Natural killer cell (primary cell): ENCODE measurements at places on chromosomes 7 and 10.

- DNase-seq, result no peak
Observed at GRCh38 chr10:118394301-118395200, 52.4 kb upstream of the FAM204A start.

DNA sequence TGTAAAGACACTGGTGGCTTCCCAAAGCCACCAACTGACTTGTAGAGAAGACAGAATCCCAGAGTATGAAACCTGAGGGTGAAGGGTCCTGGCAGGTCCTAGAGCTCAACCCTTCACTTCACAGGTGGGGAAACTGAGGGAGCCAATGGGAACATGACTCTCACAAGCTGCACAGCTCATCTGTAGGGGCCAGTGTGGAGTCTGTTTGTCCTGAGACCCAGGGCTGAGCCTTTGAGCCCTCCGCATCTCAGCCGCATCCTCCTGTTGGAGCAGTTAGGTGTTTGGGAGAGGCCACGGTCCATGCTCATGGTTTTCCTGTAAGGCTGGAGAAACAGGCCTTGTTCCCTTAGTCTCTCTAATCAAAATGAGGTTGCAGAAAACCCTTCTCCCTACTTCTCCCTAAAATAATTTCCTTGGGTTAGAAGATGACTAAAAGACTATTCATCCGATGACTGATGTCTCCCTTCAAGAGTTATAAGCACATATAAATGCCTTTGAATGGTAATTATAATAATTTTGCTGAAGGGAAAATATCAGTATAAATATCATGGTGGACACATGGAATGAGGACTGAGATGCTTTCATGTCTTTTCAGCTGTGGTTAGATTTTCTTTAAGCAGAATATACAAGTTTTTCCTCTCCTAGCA, 10.3 kb downstream of the HTRA1 start:
- DNase-seq, result no peak

- no peak for DNase-seq
Observed at GRCh38 chr7:11726794-11727155, 105.2 kb downstream of the THSD7A start.

DNA sequence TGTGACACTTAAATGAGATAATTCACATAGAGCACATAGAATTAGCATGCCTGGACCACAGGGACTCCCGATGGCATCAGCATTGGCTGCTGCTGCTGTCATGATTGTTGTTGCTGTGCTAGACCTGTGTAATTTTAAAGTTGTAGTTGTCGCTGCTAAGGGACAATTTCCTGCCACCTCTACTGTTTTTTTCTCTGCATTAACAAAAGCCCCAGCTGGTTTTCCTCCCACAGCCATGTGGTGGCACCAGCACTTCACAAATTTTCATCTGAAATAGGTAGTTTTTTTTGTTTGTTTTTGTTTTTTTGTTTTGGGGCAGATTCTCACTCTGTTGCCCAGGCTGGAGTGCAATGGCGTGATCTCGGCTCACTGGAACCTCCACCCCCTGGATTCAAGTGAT, 25.4 kb upstream of the PRXL2A start:
- peak; percentile 78 for DNase-seq

- no peak for DNase-seq
Observed at GRCh38 chr7:91181949-91182348, 82.3 kb upstream of the FZD1 start.

DNA sequence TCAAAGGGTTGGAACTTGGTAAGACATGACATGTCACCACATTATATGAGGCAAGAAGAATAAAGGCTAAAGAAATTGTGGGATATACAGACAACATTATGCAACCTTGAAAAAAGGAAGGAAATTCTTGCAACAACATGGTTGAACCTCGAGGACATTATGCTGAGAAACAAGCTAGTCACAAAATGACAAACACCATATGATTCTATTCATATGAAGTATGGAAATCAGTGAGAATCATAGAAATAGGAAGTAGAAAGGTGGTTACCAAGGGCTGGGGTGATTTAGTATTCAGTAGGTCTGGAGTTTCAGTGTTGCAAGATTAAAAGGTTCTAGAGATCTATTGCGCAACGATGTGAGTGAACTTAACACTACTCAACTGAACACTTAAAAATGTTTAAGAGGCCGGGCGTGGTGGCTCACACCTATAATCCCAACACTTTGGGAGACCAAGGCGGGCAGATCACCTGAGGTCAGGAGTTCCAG, 126.9 kb upstream of the TBX20 start:
- DNase-seq, result no peak

DNA sequence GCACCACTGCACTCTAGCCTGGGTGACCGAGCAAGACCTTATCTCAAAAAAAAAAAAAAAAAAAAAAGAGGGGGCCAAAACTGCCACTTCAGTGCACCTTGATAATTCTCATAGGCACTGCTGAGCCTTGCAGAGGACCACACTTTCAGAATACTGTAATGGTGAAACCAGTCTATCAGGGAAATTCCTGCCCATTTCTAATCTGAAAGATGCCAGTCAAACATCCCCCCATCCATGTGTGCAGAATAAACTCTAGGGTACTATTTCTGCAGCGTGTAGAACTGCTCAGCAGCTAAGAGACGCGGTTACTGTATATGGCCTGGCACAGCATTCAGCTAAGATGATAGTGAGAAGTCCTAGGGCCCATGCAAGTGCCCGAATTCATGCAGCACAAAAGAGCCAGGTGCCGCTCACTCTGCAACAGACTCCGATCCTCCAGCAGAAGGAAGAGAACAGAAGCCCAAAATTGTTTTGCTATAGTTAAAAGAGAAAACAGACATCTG, 286.8 kb upstream of the KLF14 start:
- no peak for DNase-seq

GRCh38 chr7:150340875-150341262, 560 bp downstream of the RARRES2 start:
- no peak for DNase-seq

DNA sequence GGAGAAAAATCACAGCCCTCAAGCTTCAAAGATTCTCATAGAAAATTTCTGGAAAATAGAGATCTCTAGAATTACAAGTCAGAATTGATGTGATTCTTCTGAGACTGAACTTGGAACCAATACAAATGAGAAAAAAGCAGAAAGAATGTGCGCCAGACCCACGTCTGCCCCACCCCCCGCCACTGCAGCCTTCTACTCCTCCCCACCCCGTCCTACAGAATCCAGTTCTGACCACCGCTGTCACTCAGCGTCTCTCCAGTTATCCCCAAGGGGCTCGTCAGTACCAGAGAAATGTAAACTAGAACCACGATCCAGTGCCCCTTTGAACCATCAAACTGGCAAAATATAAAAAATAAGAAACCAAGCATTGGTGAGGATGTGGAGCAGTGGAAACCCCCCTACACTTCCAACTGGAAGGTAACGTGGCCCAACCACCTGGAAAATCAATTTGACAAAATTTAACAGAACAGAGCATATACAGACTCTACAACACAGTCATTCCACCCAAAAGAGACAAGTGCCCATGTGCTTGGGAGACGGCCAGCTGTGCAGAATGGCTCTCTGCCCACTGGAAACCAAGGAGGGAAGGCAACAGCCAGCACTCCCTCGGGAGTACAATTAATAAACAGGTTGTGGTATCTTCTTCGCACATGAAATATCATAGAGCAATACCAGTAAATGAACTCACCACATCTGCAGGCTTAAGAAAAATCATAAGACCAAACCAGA, 397.9 kb downstream of the TNS3 start:
- DNase-seq, result no peak

GRCh38 chr7:92517631-92518030, 10.7 kb downstream of the PEX1 start:
- no peak for DNase-seq

- no peak for DNase-seq
Observed at GRCh38 chr10:121088524-121088923, 237.4 kb downstream of the WDR11 start.
